Iris pigment epithelial cell (primary cell): ENCODE measurements at places on chromosomes 6 and 20.

DNA sequence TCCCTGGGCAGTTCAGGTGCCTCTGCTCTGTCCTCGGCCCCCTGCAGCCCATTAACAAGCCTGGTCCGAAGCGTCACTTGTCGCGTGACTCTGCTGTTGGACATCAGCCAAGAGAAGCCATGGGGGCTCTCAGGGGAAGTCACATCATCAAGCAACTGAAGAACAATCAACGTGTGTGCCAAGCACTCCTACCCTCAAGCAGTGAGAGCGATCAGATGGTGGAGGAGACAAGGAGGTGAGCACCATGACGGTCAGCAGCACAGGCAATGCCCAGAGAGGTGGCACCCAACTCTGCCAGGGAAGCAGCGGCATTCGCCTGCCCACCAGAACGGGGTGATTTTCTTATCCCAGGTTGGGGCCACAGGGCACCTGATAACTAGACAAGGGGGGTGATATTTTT lies 132.7 kb downstream of the AGPAT4 start:
- no peak for DNase-seq

- no peak for DNase-seq
Observed at GRCh38 chr20:8402798-8403197, 270.7 kb downstream of the PLCB1 start.

DNA sequence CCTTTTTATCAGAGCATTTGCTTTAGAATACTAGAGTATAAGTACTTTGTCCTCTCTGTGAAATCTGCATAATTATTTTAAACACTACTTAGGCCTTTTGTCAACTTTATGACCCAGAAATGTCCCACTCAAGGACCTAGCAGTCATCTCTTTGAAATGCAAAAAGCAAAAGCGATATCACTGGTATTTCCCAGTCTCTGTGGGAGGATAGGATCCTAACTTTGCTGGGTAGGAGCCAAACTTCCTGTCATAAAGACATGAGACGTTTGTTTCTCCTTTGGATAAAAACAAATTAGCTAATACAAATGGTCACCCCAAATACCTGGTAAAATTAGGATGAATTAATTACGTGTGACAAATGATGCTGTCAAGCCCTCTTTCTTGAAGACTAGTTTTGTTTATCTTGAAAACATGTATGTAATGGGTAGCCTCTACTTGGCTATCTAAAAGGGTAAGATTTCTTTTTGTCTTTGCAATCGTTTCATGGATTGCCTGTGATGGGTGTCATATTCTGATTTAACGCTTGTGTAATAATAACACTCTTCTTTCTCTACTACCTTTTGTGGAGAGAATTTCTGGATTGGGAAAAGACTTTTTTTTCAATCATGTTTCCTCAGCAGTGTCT lies 36.2 kb downstream of the DCDC2 start:
- DNase-seq: peak; percentile 33

DNA sequence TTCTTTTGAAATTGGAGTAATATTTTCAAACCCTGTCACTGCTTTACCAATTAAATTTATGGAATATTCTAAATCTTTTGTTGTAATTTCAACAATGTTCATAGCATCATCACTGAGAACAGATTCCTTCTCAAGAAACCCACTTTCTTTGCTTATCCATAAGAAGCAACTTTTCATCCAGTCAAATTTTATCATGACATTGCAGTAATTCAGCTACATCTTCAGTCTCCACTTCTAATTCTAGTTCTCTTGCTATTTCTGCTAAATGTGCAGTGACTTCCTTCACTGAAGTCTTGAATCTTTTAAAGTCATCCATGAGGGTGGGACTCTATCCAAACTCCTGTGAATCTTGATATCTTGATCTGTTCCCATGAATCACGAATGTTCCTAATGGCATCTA lies 132.4 kb downstream of the INSM1 start:
- DNase-seq: no peak

- no peak for DNase-seq
Observed at GRCh38 chr6:46735720-46736031, 501 bp upstream of the PLA2G7 start.

DNA sequence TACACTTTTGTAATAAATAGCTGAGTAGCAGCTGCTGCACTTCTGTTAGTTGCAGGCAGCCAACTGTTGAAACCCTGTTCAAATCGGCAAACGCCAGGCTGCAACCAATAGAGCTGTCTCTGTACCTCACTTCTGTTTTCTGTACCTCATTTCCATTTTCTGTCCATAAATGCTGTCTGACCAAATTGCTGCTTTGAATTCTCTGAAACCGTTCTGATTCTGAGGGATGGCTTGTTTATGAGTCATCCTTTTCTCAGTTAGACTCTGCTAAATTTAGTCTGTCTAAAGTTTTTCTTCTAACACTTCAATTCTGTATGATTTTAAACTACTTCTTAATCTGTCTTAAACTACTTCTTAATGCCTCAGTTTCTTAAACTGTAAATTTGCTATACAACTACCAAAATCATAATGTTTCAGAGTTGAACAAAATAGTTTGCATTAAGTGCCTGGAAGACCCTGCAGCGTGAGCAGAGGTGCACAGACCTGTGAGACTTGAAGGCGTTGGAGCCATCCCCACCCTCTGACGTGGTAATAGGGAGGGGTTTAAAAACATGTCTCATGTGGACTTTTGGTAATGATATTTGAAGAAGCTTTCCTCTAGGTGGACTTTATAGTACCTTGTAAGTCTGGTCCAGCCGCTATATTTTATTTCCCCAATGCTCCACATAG lies 9.6 kb downstream of the BTNL2 start:
- peak; percentile 39 for DNase-seq

GRCh38 chr6:27650620-27651370 lies 177.9 kb upstream of the ZNF184 start:
- peak; percentile 88 for DNase-seq

GRCh38 chr6:24306936-24307335 lies 50.9 kb downstream of the DCDC2 start:
- no peak for DNase-seq

DNA sequence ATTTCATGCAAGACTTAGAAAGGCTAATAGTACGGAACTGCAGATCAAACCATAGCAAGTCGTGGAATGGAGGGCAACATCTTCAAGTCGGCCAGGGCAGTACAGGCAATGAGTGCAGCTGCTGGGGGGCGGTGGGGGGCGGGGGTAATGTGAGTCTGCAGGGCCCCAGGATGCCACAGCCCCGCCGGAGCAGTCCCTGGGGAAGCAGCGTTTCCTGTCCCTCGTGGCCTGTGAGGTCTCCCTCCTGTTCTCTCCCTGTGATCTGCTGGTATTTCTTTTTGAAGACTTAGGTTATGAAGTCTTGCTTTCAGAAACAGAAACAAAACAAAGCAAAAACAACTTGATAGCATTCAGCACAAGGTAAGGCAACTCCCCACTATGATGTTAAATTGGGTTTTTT lies 351.9 kb downstream of the FOXA2 start:
- no peak for DNase-seq

GRCh38 chr20:35698298-35699126 lies 640 bp downstream of the NFS1 start:
- DNase-seq: no peak

GRCh38 chr20:20931632-20932031 lies 174.5 kb downstream of the LINC00237 start:
- DNase-seq: no peak

DNA sequence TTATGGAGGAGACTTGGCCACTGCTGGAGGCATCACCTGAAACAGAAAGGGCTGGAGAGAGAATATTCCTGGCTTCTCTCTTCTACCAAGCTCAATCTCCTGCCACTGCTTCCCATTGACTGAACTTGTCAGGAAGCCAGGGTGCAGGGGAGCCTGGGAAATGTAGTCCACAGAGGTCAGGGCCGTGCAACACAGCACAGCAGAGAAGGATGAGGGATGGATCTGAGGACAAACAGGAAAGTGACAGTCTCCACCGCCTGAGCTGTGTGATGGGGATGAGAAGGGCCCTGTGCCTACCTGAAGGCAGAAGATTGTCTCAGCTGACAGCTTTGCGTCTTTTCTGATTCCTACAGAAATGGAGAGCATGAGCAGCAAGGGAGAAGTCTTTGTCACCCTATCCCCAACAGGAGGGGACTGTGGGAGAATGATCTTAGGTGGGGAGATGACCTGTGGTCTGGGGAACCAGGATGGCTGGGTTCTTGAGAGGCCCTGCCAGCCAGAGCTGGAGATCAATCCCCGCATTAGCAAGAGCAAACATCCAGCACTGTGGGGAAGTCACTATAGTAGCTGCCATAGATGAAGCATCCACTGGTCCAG lies 114.2 kb downstream of the SNX5 start:
- peak; percentile 55 for DNase-seq

DNA sequence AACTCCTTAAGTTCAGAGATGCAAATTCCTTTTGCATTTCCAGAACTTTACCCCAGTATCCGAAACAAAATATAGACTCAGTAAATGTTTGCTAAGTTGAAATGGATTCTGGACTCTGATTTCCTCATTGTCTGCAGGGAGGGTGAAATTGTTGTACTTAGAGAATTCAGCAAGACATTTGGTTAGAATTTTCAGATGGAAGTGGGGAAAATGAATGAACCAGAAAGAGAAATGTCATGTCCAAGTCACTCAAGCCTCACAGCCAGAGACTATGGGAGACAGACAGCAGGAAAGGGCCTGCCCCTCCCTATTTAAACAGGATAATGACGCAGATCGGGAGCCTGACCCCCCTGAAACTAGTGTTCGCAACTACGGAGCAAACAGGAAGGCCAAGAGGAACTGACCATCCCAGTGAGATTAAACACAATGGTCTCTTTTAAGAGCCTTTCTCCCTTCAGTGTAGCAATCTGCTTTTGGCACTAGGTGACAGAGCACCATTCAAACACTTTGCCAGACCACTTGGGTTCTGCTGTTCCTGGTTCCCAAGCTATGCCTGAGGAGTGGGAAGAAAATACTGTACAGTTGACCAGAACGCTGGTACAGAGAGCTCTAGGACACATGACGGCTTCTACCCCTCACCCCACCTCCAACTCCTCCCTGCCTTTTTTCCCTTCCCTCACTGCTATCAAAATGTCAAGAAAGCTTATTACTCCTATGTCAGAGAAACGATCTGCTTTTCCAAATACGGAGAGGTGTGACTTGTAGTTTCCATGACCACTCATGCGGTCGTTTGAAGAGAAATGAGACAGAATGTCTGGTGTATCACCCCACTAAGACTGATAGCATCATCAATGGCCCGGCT lies 13.7 kb downstream of the NEDD9 start:
- DNase-seq: no peak

DNA sequence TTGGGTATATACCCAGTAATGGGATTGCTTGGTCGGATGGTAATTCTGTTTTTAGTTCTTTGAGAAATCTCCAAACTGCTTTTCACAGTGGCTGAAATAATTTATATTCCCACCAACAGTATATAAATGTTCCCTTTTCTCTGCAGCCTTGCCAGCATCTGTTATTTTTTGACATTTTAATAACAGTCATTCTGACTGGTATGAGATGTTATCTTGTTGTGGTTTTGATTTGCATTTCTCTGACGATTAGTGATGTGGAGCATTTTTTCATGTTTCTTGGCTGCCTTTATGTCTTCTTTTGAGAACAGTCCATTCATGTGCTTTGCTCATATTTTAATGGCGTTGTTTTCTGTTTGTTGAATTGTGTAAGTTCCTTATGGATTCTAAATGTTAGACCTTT lies 641.6 kb downstream of the HACE1 start:
- peak; percentile 50 for DNase-seq

- no peak for DNase-seq
Observed at GRCh38 chr20:37972256-37973058, 60.8 kb downstream of the TTI1 start.

GRCh38 chr6:128597956-128598355 lies 77.6 kb upstream of the PTPRK start:
- no peak for DNase-seq

DNA sequence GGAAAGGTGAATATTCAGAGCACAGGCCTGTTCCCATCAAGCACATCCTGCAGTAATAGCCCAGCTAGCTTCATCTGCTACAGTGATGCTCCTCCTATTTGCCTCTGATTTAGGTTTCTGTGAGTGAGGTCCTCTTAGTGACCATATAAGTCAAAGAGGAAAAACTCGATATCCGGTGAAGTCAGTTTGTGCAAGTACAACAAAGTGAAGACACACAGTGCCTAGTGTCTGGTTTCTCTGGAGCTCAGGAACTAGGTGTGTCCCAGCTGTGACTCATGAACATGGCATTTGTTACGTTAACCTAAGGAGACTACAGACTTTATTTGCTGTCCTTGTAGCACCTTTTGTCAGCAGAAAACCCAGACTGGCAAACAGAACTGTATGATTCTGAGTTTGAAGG lies 33.9 kb downstream of the EDN1 start:
- peak; percentile 71 for DNase-seq

DNA sequence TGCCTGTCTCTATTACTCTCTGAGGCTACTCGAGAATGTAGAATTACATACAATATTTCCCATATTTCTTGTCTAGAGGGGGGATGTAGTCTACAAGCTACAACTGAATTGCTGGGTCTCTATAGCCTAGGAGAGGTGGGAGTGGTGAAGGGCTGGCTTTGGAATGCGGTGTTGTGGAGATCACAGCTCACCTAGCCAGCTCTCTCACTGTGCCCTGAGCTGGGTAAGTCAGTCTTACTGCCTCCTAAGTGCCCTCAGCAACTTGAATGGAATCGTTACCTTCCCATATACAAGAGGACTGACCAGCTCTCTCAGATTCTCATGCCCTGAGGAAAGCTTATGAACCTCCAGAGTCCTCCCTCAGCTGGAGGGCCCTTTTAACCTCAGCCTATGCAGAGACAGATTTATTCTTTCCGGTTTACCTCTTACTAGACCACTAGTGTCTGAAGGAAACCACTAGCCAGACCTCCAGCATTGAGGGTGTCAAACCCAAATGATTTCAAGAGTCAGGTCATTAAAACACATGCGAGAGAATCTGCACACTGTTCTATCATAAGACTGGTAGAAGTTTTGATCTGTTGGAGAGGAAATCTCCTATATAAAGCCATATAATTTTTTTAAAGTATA lies 20.6 kb downstream of the VIP start:
- no peak for DNase-seq

DNA sequence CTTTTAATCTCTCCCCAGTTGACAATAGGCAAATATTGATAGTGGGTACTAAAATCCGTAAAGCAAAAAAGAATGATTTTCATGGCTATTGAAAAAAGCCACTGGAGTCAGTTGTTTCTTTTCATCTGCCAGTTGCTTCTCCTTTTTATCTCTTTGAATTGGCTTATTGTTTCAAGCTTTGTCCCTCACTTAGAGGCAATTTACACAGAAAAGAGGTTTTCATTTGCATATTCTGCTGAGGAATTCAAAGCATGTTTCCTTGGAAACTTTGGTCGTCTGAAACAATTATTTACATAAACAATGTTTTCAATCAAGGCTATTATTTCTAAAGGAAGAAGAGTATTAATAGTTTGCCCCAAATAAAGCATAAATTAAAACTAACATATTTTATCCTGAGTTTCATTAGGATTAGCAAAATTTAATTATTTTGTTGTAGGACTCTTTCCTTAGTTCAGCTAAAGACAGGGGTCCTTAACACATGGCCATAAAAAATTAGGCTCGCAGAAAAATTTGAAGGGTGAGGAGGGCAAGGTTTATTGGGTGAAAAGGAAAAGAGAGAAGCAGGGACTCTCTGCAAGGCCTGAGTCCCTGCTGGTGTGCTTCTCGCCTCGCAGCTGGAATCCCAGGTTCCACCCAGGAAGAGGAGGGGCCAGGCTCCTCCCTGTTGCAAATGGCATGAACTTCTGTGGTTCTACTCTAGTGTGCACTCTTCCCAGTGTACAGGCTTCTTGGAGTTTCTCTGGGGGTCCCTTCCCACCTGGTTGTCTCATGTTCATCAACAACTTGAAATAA lies 138.8 kb upstream of the LAMA2 start:
- DNase-seq: no peak
